Endothelial cell of umbilical vein (primary cell): ENCODE measurements at places on chromosomes 16 and 17. TPM values are rescaled to one million over a fixed set of nuclear protein-coding genes. Genes with fewer than 3 reads are reported as not detected.

Gene TEX14
- not detected in 2 replicates for total RNA-seq

Gene TMED6
- 0.37 and 1.2 TPM in 2 replicates for total RNA-seq

Gene CLDN7
- 25.4 and 27.9 TPM in 2 replicates for total RNA-seq

Gene CACNG3
- total RNA-seq: not detected in 2 replicates

Gene IL4R
- total RNA-seq: 139 and 150 TPM in 2 replicates

Gene ST6GALNAC2
- total RNA-seq: 0.69 and 1.7 TPM in 2 replicates

Gene LGALS9B
- total RNA-seq: not detected in 2 replicates

Gene CES5A
- not detected in 2 replicates for total RNA-seq

Gene SLC16A13
- 18.6 and 24.7 TPM in 2 replicates for total RNA-seq

Gene ZNF469
- 5.7 and 6.3 TPM in 2 replicates for total RNA-seq

Gene ARHGAP44
- total RNA-seq: 0.42 and 0.55 TPM in 2 replicates

Gene AURKB
- total RNA-seq: 104 and 107 TPM in 2 replicates

Gene FBXW10
- total RNA-seq: not detected in 2 replicates

Gene DHX40
- 28.6 and 29.7 TPM in 2 replicates for total RNA-seq

Gene CLN3
- total RNA-seq: 33.1 and 40.2 TPM in 2 replicates

Gene EFNB3
- total RNA-seq: 1.1 and 1.4 TPM in 2 replicates

Gene ZFHX3
- 17.7 and 18.8 TPM in 2 replicates for total RNA-seq

Gene NFATC3
- total RNA-seq: 30.5 and 33.1 TPM in 2 replicates

Gene SDK2
- not detected in 2 replicates for total RNA-seq

Gene HEATR9
- not detected in 2 replicates for total RNA-seq

Gene KRTAP1-5
- not detected in 2 replicates for total RNA-seq

Gene CD300H
- not detected in 2 replicates for total RNA-seq
